ENCODE measurements at places on chromosomes 3 and 15.

DNA sequence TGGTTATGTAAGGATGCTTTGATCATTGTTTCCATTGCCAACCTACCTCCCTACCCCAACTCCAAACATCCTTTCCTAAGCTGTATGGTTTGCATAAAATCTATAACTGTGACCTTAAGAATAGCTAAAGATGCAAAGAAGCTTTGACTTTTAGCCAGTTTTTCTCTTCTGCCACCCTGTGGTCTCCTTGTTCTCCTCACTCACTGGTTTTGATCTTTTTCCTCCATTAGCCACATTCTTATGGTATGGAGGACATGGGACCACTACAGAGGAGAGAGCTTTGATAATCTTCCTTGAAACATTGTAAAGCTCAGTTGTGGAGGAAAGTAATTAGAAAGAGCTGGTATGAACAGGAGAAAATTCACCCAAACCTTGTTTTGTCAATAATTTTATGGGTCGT lies 115.9 kb downstream of the NEK11 start:
- no peak for DNase-seq

- no peak for DNase-seq
Observed at GRCh38 chr15:33756961-33757360, 211.3 kb upstream of the CHRM5 start.

GRCh38 chr15:33934921-33935320 lies 33.4 kb upstream of the CHRM5 start:
- DNase-seq: no peak

- DNase-seq: no peak
Observed at GRCh38 chr3:15521573-15521965, at the start of gene COLQ. Gene COLQ (minus strand): TSS chr3:15521706. CDS start chr3:15521625, 81 bp downstream.

GRCh38 chr3:138833899-138834595 lies 681 bp downstream of the PIK3CB start:
- peak; percentile 92 for DNase-seq

- DNase-seq: no peak
Observed at GRCh38 chr3:190491533-190492054, 22.3 kb upstream of the IL1RAP start.

GRCh38 chr15:90004252-90004651 lies 3.1 kb downstream of the ZNF710 start:
- no peak for DNase-seq

DNA sequence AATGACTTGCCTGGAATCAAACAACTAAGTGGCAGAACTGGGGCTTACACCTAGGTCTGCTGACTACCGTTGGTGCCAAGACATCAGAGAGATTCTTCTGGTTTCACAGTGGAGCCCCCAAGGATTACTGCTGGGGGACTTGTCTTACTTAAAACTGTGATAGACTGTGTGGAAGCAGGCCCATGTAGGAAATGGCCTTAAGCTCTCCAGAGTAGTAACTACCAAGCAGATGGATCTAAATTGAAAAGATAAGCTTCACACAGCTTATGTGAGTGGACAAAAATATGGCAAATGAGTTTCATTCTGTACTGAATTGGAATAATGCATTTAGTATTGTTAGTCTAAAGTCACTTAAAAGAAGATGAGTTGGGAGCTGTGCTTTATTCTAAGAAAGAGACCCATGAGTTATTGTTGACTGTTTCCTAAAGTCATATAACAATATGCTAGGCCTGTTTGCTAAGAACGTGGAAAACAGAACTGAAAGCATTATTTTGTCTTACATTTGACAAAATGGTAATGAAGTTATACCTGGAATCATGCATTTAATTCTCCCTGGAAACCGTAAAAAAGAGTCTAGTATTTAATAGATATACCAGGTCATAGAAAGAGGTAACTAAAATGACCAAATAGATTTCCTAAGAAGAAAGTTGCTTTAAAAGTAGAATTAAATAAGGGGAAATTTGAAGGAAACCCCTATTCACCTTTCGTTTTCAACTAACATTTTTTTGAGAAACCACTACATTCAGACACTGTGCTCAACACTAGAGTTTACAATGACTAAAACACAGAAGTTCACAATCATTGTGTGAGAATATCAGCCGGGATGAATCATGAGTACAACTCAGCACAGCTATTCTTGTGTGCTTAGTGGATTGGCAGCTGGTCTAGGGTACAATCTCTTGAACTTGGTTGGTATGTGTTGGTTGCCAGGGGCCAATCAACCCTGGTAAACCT lies 13.0 kb upstream of the MAPK6 start:
- no peak for DNase-seq

DNA sequence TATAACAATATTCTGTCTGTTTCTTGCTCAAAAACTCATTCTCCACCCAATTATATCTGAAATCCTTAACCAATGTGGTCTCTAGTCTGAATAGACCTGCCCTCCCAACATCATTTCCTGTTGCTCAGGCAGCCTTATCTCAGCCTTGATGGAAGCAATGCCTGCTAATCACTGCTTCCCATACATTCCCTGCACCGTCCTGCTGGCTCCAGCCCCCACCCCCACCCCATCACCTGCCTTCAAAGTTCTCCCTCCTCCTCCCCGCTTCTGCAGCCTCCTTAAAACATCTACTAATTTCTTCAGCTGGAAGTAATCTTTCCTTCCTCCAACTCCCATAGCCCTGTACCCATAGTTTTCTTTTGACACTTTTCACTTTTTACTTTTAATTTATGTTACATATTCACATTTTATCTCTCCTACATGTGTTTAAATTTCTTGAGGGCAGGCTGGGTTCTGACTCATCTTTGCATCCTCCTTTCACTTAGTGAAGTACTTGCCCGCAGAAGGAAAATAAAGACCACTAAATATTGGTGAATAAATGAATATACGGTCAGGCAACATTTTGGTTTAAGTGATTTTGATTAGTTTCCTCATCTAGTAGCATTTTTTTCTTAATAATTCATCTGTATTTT lies 98.2 kb downstream of the MEIS2 start:
- no peak for DNase-seq

GRCh38 chr15:31178705-31179104 lies 77.2 kb upstream of the TRPM1 start:
- no peak for DNase-seq

- no peak for DNase-seq
Observed at GRCh38 chr3:142962520-142963233, 797 bp downstream of the PAQR9 start.

DNA sequence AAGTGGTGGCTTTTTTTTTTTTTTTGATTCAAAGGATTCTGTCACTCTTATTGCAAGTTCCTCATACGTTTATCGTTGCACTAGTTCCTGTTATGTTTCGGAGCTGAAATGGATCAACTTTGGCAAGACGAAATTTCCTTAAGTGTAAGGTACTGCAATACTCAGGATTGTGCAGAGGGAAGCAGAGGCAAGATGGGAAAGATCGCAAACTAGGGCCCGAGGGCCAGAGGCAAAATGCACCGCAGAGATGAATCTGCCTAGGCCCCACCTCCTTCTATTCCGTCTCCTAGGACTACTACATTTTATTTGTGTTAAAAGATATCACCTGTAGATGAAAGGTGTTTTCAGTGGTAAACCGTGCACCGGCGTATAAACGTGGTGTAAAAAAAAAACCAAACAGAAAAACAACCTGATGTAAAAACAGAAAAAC lies 331 bp downstream of the RNU6-1 start:
- peak; percentile 27 for DNase-seq

DNA sequence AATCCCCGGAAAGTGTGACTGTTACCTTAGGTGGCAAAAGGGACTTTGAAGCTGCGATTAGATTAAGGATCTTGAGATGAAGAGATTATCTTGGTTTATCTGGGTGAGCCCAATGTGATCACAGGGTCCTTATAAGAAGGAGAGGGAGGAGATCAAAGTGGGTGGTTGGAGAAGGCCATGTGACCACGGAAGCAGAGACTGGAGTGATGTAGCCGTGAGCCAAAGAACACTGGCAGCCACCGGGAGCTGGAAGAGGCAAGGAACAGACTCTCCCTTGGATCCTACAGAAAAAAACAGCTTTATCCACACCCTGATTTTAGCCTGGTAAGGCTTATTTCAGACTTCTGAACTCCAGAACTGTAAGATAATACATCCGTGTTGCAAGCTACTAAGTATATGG lies 29.9 kb downstream of the CRABP1 start:
- DNase-seq: no peak

GRCh38 chr3:191094057-191094845 lies 104.8 kb upstream of the OSTN start:
- DNase-seq: no peak

DNA sequence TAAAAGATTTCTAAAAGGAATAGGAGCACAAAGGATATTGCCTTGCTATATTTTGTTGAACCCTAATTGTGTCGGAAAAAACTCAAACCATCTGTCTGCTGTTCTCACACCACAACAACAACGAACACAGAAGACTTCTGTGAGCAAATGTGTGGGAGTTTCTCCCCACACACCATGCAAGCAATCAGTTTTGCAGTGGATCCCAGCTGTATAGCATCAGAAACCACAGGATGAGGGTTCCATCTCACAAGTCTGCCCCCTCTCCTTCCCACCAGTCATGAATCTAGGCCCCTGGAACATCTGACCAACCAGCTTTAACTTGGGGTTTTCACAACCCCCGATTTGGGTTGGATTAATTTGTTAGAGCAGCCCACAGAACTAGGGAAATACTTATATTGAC lies 91.3 kb upstream of the SLC4A7 start:
- DNase-seq: no peak

DNA sequence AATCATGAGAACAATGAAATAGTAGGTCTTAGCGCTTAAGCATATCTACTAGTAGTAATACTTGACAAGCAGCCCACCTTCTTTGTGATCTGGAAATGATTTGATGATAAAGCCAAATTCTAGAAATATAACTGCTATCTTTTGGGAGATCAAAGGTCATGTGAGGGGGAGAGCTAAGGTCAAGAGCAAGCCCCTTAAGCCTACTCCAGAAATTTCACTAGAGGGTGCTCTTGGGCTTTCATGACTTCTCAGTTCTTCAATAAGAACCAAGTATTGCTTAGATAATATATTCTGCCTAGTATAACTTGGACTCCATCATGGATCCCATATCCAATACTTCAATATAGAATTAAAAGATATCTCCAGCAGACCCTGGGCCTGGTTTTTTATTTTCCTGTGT lies 319.6 kb downstream of the ZBTB20 start:
- peak; percentile 62 for DNase-seq

- no peak for DNase-seq
Observed at GRCh38 chr3:40167958-40168357, 141.5 kb upstream of the EIF1B start.

DNA sequence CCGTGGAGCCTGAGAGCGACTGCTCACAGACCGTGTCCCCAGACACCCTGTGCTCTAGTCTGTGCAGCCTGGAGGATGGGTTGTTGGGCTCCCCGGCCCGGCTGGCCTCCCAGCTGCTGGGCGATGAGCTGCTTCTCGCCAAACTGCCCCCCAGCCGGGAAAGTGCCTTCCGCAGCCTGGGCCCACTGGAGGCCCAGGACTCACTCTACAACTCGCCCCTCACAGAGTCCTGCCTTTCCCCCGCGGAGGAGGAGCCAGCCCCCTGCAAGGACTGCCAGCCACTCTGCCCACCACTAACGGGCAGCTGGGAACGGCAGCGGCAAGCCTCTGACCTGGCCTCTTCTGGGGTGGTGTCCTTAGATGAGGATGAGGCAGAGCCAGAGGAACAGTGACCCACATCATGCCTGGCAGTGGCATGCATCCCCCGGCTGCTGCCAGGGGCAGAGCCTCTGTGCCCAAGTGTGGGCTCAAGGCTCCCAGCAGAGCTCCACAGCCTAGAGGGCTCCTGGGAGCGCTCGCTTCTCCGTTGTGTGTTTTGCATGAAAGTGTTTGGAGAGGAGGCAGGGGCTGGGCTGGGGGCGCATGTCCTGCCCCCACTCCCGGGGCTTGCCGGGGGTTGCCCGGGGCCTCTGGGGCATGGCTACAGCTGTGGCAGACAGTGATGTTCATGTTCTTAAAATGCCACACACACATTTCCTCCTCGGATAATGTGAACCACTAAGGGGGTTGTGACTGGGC lies 7.3 kb downstream of the FAM131A start:
- DNase-seq: no peak

- DNase-seq: no peak
Observed at GRCh38 chr3:176971613-176972174, 225.6 kb downstream of the TBL1XR1 start.

- no peak for DNase-seq
Observed at GRCh38 chr3:107325446-107325845, 51.8 kb upstream of the CCDC54 start.

GRCh38 chr3:58462829-58463180 lies 29.1 kb upstream of the KCTD6 start:
- DNase-seq: no peak

DNA sequence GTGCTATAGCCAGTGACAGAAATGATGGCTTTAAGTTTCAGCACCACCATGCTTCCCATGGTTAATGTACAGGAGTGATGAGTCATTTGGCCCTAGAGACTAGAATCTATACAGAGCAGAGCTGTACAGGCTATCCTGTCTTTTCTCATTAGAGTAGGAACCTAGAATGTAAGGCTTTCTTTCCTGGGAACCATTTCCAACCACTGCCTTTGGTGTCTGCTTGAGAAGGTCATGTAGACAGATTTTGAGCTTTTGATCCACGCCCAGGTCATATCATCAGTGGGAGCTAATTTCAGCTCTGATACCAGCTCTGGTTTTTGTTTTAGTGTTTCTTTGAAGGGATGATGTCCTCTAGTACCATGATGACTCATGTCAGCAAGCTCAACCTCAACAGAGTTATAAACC lies 543.1 kb downstream of the NTRK3 start:
- no peak for DNase-seq

DNA sequence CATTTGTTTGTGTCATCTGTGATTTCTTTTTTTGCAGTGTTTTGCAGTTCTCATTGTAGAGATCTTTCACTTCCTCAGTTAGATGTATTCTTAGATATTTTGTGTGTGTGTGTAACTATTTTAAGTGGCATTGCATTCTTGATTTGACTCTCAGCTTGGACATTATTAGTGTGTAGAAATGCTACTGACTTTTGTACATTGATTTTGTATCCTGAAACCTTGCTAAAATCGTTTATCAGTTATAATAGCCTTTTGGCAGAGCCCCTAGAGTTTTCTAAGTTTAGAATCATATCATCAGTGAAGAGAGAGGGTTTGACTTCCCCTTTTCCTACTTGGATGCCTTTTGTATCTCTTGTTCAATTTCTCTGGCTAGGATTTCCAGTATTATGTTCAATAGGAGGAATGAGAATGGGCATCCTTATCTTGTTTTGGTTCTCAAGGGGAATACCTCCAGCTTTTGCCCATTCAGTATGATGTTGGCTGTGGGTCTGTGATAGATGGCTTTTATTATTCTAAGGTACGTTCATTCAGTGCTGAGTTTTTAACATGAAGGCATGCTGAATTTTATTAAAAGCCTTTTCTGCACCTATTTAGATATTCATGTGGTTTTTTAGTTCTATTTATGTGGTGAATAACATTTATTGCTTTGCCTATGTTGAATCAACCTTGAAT lies 211.7 kb downstream of the MBNL1 start:
- no peak for DNase-seq

GRCh38 chr3:134803051-134803505 lies 8.0 kb downstream of the EPHB1 start:
- DNase-seq: no peak

GRCh38 chr3:194220901-194221326 lies 85.0 kb downstream of the HES1 start:
- no peak for DNase-seq

- no peak for DNase-seq
Observed at GRCh38 chr15:66954601-66955000, 110.8 kb upstream of the SMAD3 start.

GRCh38 chr3:52693071-52693470 lies 7.2 kb downstream of the GNL3 start:
- DNase-seq: no peak

- DNase-seq: no peak
Observed at GRCh38 chr3:43319794-43320193, 33.5 kb downstream of the SNRK start.
